Bone marrow (tissue), 2 donors: ENCODE measurements at places on chromosomes 6 and 20.

GRCh38 chr20:52754366-52754765 is 217.8 kb upstream of the TSHZ2 start:
- no peak for DNase-seq

DNA sequence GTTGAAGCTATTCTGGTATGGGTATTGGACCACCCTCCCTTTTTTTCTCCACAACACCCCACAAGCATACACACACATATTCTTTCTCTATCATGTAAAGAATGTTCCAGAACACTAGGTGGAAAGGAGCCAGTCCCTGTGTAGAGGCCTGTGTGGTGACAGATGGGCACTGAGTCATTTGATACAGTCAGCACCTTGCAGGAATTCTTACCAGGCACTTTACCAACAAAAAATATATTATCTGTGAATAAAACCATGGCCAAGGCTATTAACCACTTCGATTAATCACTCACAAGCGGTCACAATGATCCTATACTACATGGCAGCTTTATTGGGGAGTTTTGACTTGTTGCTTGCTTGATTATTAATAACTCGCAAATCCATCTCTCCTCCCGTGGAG is 149.5 kb downstream of the BFSP1 start:
- no peak for DNase-seq

DNA sequence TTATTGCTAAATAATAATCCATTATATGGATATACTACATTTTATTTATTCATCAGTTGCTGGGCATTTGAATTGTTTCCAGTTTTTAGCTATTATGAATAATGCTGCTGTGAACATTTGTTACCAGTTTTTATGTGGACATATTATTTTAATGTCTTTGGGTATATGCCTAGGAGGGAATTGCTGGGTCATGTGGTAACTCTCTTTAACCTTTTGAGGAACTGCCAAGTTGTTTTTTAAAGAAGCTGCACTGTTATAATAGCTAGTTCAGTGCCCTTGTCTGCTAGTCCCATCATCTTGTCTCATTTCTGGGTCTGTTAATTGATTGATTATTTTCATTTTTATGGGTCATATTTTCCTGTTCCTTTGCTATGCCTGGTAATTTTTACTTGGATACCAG is 56.3 kb downstream of the FOXO3 start:
- no peak for DNase-seq

- no peak for DNase-seq
These were observed 171.7 kb downstream of the WDR27 start for GRCh38 chr6:169529931-169530751.

DNA sequence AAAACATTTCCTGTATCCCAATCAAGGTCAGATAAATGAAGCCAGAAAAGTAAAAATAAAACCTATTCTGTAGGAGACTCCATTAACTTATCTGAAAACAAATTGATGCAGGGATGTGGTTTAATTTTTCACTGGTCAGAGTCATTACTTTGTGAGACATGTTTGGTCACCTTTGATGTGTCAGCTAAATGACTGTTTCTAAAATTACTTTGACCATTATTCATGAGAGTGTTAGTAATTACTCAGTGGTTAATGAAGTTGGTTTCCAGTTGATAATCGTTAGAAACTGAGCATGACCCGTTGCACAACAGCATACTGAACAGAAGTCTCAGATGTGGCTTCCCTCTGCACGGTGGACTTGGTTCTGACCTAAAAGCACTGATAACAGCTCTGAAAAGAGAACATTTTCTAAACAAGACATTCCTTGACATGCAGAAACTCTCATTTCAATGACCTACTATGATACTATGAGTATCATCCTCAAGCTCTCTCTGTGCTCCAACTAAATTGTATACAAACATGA is 410.5 kb upstream of the RNF217 start:
- DNase-seq: no peak

DNA sequence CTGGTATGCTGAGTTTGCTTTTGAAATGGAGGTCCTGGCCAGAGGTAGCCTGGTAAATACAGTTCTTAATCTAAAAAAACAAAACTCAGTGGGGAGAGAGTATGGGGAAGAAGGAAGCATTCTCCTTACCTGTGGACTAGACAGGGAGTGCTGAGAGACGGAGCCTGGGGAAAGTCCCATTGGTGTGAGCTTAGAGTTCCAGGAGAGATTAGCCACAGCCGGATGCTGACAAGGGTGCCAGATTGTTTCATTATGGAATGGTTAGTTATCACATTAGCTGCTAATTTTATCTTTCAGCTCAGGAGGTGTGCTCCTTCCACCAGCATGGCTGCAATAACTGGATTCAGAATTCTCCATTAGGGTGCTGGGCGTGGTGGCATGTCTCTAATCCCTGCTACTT is 75.9 kb downstream of the RREB1 start:
- DNase-seq: no peak

DNA sequence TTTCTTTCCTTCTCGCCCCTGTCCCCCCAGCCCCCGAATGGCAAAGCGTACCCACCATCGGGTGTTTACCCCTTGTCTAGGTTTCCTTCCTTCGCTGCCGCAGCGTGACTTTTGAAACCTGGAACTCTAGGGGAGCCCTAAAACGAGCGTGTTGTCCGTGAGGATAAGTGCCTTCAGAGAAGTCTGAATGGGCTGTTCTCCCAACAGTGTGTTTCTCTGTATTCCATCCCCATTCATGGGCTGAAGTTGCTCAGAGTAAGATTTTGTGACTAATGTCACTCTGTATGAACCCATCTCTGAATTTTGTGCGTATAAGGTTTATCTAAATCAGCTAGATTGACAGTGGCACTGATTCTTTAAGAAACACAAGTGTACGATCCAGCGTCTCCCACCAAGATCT is 949 bp downstream of the MACROD2 start:
- no peak for DNase-seq

DNA sequence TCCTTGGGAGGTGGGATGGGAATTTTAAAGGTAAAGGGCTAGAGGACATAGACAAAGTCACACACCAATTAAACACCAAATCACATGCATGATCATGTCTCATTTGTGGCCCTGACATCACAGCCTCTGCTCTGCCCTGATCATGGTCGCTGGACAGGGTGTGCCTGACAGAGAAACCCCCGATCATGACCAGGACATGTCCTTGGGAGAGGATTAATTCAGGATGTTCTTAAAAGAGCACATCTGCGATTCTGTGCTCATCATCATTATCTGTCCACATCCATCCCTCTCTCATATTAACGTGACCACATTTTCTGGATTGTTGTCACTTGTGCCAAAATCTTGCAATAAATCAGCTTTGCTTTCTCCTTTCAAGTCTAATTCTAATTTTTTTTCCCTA is 7.7 kb upstream of the PBOV1 start:
- no peak for DNase-seq

GRCh38 chr6:164753517-164753916 is 555.9 kb downstream of the C6orf118 start:
- DNase-seq: no peak

DNA sequence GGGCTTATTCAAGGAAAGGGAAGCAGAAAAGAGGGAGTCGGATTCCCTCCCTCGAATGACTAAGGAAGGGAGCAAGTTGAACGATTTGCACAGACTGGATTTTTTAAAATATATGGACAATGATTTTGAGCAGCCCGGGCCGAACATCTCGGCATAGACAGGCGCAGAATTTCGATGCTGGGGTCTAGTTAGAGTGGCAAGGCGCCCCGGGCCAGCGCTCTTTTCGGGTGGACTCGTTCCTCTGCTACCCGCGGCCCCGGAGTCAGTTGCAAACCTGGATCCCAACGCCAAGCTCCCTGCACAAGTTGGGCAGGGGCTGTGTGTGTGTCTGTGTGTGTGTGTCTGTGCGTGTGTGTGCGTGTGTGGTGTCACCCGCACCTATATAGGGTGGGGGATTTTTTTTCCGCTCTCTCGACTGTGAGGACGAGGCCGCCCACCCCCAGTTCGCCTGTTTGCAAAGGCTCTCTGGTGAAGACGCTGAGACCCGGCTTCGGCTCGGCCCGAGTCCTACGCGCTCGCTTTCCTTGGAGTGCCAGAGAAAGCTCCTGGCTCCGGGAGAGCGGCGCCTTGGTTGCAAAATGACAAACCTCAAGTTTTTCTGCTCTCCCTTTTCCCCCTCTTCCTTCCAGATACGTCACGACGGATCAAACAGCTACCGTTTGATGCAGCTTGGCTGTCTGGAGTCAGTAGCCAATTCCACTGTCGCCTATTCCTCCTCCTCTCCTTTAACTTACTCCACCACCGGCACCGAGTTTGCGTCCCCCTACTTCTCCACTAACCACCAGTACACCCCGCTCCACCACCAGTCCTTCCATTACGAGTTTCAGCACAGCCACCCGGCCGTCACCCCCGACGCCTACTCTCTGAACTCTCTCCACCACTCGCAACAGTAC is 1.4 kb downstream of the TFAP2D start:
- DNase-seq: no peak

DNA sequence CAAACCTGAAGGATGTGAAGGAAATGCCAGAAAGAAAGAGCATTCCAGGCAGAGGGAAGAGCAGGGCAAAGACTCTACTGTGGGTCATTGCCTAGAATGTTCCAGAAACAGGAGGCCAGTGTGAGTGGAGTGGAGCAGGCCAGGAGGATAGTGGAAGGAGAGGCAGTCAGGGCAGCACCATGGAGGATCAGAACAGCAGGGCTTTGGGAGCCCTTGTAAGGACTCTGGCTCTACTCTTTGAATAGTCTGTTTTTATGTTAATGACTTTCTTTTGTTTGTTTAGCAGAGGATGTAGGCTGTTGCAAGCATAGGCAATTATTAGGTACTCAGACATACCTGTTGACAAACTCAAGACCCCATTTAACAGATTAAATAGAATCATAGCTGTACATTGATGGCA is 23.6 kb upstream of the FBXL4 start:
- no peak for DNase-seq

GRCh38 chr6:47967843-47968242 is 143.2 kb downstream of the PTCHD4 start:
- DNase-seq: no peak

- DNase-seq: no peak
These were observed 39.4 kb downstream of the REPS1 start for GRCh38 chr6:138948546-138949179.

DNA sequence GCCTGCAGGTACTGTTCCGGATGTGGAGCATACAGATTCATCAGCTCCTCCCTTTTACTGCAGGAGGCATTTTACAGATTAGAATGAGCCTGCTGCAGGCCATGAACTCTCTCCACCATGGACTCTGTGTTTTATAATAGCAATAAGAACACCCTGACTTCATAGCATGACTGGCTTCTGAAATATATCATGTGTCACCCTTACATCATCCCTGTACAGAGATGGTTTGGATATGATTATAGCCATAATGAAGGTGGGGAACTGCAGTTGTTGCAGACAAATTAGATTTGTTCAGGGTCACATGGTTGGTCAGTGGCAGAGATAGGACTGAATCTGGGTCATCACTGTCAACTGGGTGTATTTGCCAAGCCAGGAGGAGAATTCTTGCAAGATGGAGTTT is 100.7 kb downstream of the FOXO3 start:
- no peak for DNase-seq

GRCh38 chr20:15716256-15716655 is 857.0 kb downstream of the KIF16B start:
- no peak for DNase-seq

- no peak for DNase-seq
These were observed 209.0 kb upstream of the NT5E start for GRCh38 chr6:85240787-85241385.

DNA sequence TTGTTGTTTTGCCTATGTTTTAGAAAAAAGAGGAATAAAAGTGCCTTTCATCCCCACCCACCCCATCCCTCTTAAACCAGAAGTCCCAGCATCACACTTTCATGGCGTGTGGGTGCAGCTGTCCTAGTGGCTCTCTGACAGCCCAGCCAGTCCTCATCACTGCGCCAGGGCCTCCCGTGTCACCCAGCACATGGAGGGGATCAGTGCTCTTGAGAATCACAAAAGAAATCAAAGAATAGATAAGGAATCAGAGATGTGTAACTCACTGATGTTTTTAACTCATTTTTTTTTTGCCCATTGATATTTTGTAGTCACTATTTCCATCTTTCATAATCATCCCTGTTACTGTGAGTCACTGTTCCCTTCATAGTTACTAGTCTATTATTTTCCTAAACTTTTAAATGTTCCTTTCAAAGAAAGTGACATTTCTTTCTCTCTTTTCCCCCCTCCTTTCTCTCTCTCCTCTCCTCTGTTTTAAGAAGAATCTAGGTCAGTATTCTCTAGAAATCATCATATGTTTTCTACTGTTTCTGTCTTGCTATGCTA is 78.6 kb downstream of the AIG1 start:
- DNase-seq: no peak

DNA sequence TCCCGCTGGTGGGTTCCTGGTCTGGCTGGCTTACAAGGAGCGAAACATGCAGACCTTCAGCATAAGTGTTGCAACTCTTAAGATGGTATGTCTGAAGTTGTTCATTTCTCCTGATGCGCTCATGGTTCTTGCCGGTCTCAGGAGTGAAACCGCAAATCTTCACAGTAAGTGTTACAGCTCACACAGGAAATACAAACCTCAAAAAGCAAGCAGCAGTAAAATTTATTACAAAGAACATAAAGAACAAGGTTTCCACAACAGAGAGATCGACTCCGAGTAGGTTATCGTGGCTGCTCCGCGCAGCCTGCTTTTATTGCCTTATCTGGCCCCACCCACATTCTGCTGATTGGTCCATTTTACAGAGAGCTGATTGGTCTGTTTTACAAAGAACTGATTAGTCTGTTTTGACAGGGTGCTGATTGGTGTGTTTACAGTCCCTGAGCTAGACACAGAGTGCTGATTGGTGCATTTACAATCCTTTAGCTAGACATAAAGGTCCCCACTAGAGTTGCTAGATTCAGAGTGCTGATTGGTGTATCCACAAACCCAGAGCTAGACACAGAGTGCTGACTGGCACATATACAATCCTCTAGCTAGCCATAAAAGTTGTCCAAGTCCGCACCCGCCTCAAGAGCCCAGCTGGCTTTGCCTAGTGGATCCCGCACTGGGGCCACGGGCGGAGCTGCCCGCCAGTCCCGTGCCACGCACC is 39.2 kb downstream of the TRIM27 start:
- DNase-seq: no peak

DNA sequence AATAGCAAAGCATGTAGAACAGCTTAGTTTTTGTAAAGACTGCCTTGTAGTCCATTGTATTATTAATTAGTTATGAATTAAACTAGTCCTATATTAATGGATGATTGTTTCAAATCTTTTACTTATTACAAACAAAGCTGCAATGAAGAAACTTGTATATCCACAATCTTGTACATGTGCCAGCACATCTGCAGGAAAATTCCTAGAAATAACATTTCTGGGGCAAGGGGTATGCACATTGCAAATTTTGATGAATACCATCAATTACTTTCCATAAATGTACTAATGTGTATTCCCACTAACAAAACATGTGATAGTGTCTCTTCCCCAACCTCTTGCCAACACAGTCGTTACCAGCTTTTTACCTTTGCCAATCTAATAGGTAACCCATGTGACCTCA is 73.6 kb upstream of the AKAP12 start:
- DNase-seq: no peak

DNA sequence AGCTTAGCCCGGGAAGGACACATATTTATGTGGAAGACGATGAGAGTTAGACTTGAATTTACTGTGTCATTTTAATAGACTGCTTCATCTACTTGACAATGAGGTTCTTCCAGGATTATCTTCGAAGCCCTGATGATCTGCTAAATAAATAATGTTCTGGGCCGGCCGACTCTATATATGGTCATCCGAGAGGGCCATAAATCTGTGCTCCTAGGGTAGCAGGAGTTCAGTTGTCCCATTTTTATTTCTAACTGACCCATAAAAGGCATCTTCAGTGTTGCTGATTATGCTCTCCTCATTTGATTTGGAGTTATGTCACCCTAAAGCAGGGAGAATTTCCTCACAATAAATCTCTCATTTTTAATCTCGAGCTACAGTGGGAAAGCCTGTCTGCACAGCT is 217.1 kb downstream of the SLC24A3 start:
- no peak for DNase-seq

GRCh38 chr6:157436219-157436943 is 55.4 kb downstream of the ZDHHC14 start:
- no peak for DNase-seq
